DMS79 treated with DMSO at 0.1 percent for 48 hours (cell line): ENCODE measurements at places on chromosomes 1 and 21.

GRCh38 chr1:204495078-204495753 lies 611 bp upstream of the PIK3C2B start:
- no peak for DNase-seq

GRCh38 chr21:18608226-18608625 lies 204.6 kb upstream of the TMPRSS15 start:
- no peak for DNase-seq

DNA sequence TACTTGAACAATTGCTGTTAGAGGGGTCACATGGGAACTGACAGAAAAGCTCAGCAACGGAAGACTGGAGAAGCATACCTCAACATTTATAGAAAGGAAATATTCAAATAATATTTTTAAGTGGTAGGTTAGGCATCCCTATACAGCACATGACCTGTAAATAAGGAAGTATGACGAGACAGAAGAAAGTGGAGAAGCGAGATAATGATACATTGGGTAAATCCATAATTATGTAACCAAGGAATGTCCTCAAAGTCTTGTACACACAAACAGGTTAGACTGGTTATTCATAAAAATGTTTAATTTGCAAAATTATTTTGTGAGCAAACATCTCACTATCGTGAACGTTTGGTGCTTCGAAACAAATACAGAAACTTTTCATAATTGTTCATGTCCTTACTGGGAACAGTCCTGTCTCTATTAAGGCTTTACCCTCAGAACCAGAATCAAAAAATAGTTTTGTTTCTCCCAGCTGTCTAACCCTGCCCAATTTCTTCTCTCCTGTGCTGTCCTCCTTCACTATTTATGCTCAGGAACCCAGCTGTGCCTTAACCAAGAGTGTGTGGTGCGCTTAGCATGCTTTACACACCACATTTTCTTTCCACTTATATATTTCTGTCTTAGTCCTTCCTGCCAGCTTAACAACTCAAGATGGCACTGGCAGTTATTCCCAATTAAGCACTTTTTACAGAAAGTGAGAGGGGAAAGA lies 10.2 kb downstream of the KMO start:
- DNase-seq, result no peak

DNA sequence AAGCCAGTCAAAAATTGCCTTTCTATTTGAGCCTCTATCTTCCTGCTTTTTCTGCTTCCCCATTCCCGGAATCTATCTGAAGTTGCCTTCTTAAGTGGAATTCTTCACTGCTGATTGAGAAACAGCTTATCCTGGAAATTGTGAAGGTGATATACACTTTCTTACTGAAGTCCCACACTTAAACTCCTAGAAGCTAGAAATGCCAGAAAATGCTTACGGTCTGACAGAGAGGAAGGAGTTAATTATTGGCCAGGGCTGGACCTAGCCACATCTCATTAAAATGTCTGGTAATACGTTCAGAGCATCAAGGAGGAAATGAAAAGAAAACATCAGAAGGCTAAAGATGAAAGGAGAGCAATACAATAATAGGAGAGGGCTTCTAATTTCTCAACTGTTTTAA lies 292.5 kb upstream of the SNX7 start:
- DNase-seq, result no peak

DNA sequence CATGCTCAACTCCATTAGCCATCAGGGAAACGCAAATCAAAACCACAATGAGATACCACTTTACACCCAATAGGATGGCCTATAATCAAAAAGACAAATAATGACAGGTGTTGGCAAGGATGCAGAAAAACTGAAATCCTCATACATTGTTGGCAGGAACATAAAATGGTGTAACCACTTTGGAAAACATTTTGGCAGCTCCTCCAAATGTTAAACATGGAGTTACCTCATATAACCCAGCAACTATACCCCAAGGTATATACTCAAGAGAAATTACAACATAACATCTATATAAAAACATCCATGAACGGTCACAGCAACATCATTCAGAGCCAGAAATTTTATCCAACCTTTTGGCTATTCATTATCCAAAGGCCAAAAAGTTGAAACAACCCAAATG lies 11.6 kb downstream of the EIF4G3 start:
- DNase-seq, result no peak
